CD8-positive, alpha-beta memory T cell (primary cell): ENCODE measurements at places on chromosomes 7 and 10. TPM values are rescaled to one million over a fixed set of nuclear protein-coding genes. Genes with fewer than 3 reads are reported as not detected.

GRCh38 chr10:102564209-102564834, 60.5 kb downstream of the SUFU start:
- DNase-seq, result no peak
- H3K4me1 ChIP-seq, result no peaks in the 10 kb centered on the region
- H3K36me3 ChIP-seq, result no peaks in the 10 kb centered on the region

GRCh38 chr10:122294511-122295450, 23.7 kb downstream of the BTBD16 start:
- peaks cover 13% of the 10 kb centered on the region for H3K4me1 ChIP-seq
- no peaks in the 10 kb centered on the region for H3K27me3 ChIP-seq
- no peak for DNase-seq

- no peak overlapping the region for H3K4me3 ChIP-seq
- no peaks in the 10 kb centered on the region for H3K36me3 ChIP-seq
- H3K27me3 ChIP-seq, result no peaks in the 10 kb centered on the region
- H3K27ac ChIP-seq, result no peak overlapping the region
Measured at GRCh38 chr10:120172356-120172755, 279.8 kb downstream of the SEC23IP start.

- no peak for DNase-seq
- H3K4me1 ChIP-seq, result no peaks in the 10 kb centered on the region
- no peaks in the 10 kb centered on the region for H3K36me3 ChIP-seq
- H3K27ac ChIP-seq, result no peak overlapping the region
- H3K27me3 ChIP-seq, result no peaks in the 10 kb centered on the region
- H3K4me3 ChIP-seq, result no peak overlapping the region
Measured at GRCh38 chr10:48288661-48289060, 14.2 kb upstream of the FRMPD2 start.

DNA sequence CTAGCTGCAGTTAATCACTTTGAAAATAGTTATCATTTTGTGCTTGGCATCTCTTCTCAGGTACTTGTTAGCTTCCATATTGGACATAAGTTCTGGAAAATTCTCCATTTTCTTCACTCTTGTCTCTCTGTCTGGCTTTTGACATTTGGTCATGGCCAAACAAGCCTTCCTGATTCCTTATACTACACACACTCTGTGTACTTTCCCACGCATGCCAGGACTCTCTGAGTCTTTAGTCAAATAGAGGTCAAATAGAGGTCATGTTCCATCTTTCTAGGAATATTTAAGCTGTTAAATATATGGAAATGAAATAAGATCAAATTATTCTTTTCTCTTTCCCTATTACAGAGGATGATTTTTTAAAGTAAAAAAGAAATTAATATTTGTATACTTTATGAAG, 235.5 kb upstream of the PLXDC2 start:
- DNase-seq, result no peak
- H3K27ac ChIP-seq, result no peak overlapping the region
- no peaks in the 10 kb centered on the region for H3K27me3 ChIP-seq
- H3K4me3 ChIP-seq, result no peak overlapping the region

DNA sequence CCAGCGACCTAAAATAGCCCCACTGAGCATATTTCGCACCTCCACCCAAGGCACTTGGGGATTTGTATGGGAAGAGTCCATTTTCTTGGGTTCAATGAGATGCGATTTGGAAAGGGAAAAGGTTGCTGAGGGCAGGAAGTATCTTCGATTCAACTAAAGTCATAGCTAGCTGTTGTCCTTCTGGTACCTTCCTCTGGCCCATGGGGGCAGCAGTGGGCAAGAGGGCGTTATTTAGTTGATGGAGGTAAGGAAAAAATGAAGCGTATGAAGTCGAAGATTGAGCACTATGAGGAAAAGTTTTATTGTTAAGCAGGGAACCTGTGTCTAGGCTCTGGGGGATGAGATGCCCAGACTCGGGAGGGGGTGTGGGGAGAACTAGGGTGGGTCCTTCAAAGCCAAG, 135.4 kb downstream of the EVX1 start:
- no peaks in the 10 kb centered on the region for H3K36me3 ChIP-seq
- H3K27me3 ChIP-seq, result no peaks in the 10 kb centered on the region
- H3K27ac ChIP-seq, result no peak overlapping the region
- no peak for DNase-seq

DNA sequence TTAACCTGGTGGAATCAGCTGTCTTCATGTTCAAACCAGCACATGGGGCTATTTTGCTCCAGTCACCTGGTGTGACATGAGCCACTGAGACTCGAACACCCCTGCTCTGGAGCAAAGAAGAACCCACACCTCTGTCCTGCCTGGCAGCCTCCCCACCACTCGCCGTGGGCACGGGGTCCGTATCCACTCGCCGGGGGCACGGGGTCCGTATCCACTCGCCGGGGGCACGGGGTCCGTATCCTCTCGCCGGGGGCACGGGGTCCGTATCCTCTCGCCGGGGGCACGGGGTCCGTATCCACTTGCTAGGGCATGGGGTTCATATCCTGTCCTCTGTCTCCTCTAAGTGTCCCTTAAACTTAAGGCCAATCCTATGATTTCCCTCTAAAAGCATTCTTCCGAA, 558.7 kb downstream of the PTPRN2 start:
- no peaks in the 10 kb centered on the region for H3K4me1 ChIP-seq
- no peak for DNase-seq
- H3K27me3 ChIP-seq, result no peaks in the 10 kb centered on the region
- no peak overlapping the region for H3K27ac ChIP-seq
- H3K36me3 ChIP-seq, result no peaks in the 10 kb centered on the region
- no peak overlapping the region for H3K4me3 ChIP-seq

GRCh38 chr10:108862676-108863350, 1060.5 kb downstream of the XPNPEP1 start:
- no peak overlapping the region for H3K4me3 ChIP-seq
- H3K36me3 ChIP-seq, result no peaks in the 10 kb centered on the region
- no peak for DNase-seq
- no peaks in the 10 kb centered on the region for H3K4me1 ChIP-seq
- H3K27ac ChIP-seq, result no peak overlapping the region

- H3K4me3 ChIP-seq, result no peak overlapping the region
- H3K36me3 ChIP-seq, result no peaks in the 10 kb centered on the region
- no peaks in the 10 kb centered on the region for H3K27me3 ChIP-seq
- no peaks in the 10 kb centered on the region for H3K4me1 ChIP-seq
Measured at GRCh38 chr10:77526868-77527617, 110.6 kb downstream of the KCNMA1 start.

DNA sequence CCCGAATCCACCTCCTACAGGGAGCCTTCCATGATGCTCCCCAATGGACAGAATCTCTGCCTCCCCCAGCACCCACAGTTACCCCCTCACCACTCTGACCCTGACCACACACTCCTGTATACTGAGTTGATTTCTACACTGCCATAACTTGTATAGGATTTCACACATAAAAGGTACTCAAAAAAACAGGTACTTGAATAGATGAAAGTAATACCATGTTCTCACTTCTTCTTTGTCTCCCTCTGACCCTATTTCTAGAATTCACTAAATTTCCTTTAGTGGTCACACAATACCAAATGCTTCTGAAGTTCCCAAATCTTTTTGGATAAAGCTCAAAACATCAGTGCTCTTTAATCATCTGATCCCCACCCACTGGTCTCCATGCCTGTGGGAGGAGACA, 45.4 kb downstream of the HSPA12A start:
- no peaks in the 10 kb centered on the region for H3K4me1 ChIP-seq
- DNase-seq, result no peak
- no peaks in the 10 kb centered on the region for H3K27me3 ChIP-seq
- H3K4me3 ChIP-seq, result no peak overlapping the region
- no peak overlapping the region for H3K27ac ChIP-seq

DNA sequence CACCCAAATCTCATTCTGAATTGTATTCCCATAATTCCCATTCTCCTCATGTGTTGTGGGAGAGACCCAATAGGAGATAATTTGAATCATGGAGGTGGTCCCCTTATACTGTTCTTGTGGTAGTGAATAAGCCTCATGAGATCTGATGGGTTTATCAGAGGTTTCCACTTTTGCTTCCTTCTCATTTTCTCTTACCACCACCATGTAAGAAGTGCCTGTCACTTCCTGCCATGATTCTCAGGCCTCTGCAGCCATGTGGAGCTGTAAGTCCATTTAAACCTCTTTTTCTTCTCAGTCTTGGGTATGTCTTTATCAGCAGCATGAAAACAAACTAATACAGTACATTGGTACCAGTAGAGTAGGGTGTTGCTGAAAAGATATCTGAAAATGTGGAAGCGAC, 98.2 kb upstream of the ASAH2 start:
- no peaks in the 10 kb centered on the region for H3K36me3 ChIP-seq
- H3K4me1 ChIP-seq, result no peaks in the 10 kb centered on the region
- H3K4me3 ChIP-seq, result no peak overlapping the region
- no peak for DNase-seq

GRCh38 chr10:4810092-4810491, 15.9 kb upstream of the AKR1E2 start:
- H3K27ac ChIP-seq, result no peak overlapping the region
- H3K4me3 ChIP-seq, result no peak overlapping the region
- H3K36me3 ChIP-seq, result no peaks in the 10 kb centered on the region
- DNase-seq, result no peak

DNA sequence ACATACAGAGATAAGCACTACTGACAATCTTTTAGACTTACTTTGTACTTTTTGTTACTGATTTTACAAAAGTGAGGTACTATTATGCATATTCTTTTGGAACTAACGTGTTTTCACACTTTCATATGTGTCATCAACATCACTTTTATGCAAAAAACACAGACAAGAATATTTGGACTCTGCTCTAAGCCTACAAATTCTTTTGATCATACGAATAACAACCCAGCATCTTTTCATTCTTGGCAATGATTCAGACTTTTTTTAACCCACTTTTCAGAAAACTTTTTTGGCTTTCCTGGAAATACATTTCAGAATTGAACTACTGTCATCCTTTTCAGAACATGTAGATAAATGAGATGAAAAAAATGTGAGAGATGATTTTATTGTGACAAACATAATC, 30.2 kb downstream of the USP6NL start:
- no peak overlapping the region for H3K4me3 ChIP-seq
- H3K4me1 ChIP-seq, result peaks cover 7% of the 10 kb centered on the region
- H3K27me3 ChIP-seq, result no peaks in the 10 kb centered on the region
- no peak for DNase-seq

- H3K4me1 ChIP-seq, result peaks cover 20% of the 10 kb centered on the region
- no peaks in the 10 kb centered on the region for H3K36me3 ChIP-seq
- no peak overlapping the region for H3K4me3 ChIP-seq
- no peaks in the 10 kb centered on the region for H3K27me3 ChIP-seq
- no peak for DNase-seq
Measured at GRCh38 chr10:21801609-21802008, 201.9 kb downstream of the DNAJC1 start.

DNA sequence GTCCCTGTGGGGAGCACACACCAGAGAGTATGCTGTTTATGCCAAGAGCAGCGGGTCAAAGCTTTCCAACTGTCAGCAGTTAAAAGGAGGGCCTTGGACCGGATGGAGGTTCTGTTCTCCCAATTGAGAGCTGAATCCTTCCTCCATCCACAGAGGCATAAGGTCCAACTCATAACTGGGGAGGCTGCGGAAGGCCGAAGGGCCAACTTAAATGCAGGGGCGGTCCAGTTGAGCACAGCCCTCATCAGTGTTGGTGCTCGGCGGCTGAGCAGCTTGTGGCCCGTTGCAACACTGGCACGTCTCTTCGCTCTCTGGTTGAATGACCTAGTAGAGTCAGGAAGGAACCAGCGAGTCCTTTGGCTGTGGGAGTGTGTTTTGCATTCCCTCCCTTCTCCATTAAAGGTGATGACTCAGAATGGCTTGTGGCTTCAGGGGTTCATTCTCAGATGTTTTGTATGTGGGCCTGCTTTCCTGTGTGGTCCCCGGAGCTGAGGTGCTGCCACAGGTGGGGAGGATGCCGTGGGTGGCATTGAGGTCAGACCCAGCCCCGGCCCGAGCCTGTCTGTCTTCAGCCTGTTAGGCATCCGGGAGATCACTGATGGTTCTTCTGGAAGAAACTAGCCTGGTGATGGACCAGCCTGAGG, 44.8 kb upstream of the DMBT1 start:
- DNase-seq, result peak; percentile 81
- H3K36me3 ChIP-seq, result no peaks in the 10 kb centered on the region
- H3K4me1 ChIP-seq, result peaks cover 26% of the 10 kb centered on the region
- H3K27ac ChIP-seq, result no peak overlapping the region

- no peaks in the 10 kb centered on the region for H3K4me1 ChIP-seq
- no peak overlapping the region for H3K4me3 ChIP-seq
Measured at GRCh38 chr10:20835335-20835734, 61.8 kb downstream of the NEBL start.

GRCh38 chr10:63221950-63222349, 88.8 kb downstream of the NRBF2 start:
- no peaks in the 10 kb centered on the region for H3K36me3 ChIP-seq
- no peak for DNase-seq
- H3K4me1 ChIP-seq, result peaks cover 51% of the 10 kb centered on the region
- H3K4me3 ChIP-seq, result no peak overlapping the region
- H3K27ac ChIP-seq, result no peak overlapping the region

DNA sequence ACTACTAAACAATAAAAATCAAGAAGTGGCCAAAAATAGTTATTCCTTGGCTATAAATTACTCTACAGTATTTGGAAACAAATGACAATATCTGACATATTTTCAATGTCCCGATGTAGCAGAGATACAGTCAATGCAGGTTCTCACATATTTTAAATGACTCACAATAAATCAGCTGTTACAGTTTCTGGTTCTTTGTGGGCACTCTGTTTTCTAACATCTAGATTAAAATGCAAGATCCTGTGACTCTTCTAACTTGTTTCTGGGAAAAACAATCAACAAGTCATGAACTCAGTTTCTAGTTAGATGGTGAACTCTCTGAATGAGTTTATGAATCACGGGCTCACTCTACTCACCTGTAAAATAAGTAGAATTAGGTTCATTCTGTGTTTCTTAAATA, 849.6 kb upstream of the MBL2 start:
- no peaks in the 10 kb centered on the region for H3K36me3 ChIP-seq
- DNase-seq, result no peak
- H3K27me3 ChIP-seq, result no peaks in the 10 kb centered on the region
- no peaks in the 10 kb centered on the region for H3K4me1 ChIP-seq
- H3K27ac ChIP-seq, result no peak overlapping the region
- no peak overlapping the region for H3K4me3 ChIP-seq

- DNase-seq, result no peak
- H3K4me3 ChIP-seq, result no peak overlapping the region
- no peaks in the 10 kb centered on the region for H3K27me3 ChIP-seq
- no peaks in the 10 kb centered on the region for H3K4me1 ChIP-seq
- H3K36me3 ChIP-seq, result no peaks in the 10 kb centered on the region
Measured at GRCh38 chr10:129643266-129643665, 176.2 kb downstream of the MGMT start.

GRCh38 chr7:24175603-24176002, 108.4 kb upstream of the NPY start:
- no peaks in the 10 kb centered on the region for H3K27me3 ChIP-seq
- H3K36me3 ChIP-seq, result no peaks in the 10 kb centered on the region
- H3K4me3 ChIP-seq, result no peak overlapping the region

GRCh38 chr7:48454750-48455192, 283.5 kb downstream of the ABCA13 start:
- no peaks in the 10 kb centered on the region for H3K4me1 ChIP-seq
- DNase-seq, result no peak
- H3K27me3 ChIP-seq, result no peaks in the 10 kb centered on the region
- H3K36me3 ChIP-seq, result no peaks in the 10 kb centered on the region
- H3K27ac ChIP-seq, result no peak overlapping the region

The VPS37D gene
- polyA plus RNA-seq, result 0.17 TPM

The TDRD1 gene
- polyA plus RNA-seq, result 0.14 TPM

The GPR26 gene
- polyA plus RNA-seq, result not detected

The TCF7L2 gene
- polyA plus RNA-seq, result 1.8 TPM

The OPALIN gene
- polyA plus RNA-seq, result not detected
